ENCODE measurements at places on chromosomes 2 and 18.
A peak's percentile ranks its signal among the peaks of the same experiment; 100 is the strongest.

DNA sequence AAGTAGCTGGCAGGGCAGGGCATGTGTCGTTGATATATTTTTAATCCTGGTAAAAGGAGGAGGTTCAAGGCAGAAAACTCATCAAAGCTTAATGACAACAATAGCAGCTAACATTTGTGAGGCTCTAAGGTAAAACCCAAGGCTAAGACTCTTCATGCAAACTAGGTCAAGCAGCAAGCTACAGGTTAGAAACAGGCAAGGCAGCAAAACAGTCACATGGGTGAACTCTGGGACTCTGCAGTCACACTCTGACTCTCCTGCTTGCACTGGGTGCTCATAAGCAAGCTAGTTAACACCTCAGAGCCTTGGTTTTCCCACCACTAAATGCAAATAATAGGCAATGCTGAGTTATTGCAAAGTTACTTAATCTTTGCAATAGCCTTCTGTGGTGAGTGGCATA lies 7.9 kb downstream of the IL1RN start:
- DNase-seq: no peak

DNA sequence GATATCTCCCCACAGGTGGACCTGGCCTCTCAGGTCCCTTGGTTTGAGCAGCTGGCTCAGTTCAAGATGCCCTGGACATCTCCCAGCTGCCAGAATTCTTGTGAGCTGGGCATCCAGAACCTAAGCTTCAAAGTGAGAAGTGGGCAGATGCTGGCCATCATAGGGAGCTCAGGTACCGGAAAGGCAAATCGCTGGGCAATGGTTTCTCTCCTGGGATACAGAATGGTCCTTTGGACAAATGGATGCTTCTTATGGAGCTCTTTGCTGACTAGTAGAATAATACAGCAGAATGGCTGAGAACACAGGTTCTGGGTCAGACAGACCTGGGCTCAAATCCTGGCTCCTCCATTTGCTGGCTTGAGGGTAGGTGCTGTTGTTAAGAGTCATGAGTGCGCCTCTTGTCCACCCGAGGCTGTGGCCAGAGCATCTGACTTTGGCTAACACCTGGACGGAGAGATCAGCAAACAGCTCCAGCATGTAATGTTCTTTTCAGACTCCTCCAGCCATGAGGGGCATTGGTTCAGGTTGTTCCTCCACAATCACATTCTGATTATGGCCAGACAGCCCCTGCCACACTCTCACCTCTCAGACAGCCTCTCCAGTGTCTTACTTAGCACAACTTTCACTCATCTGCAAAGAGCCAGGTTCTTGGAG lies 7.5 kb downstream of the ABCG8 start:
- no peak for DNase-seq

GRCh38 chr18:58544616-58545337 lies 84.1 kb downstream of the ALPK2 start:
- DNase-seq: no peak

DNA sequence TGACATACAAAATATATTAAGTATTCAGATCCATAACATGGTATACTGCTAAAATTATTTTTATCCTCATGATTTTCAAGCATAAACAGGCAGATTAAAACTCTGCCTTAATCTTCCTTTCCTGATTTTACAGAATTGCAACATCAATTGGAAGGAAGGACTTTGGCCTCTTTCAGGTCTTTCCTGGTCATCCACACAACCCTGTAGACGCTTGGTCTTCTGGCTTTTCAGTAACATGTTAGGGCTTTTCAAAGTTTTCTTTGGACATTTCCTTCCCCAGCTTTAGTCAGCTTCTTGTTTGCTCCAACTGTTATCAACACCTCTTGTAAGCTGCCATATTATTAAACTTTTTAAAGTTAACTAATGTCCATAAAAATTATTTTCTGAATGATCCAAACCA lies 1364.9 kb upstream of the NRXN1 start:
- no peak for DNase-seq

DNA sequence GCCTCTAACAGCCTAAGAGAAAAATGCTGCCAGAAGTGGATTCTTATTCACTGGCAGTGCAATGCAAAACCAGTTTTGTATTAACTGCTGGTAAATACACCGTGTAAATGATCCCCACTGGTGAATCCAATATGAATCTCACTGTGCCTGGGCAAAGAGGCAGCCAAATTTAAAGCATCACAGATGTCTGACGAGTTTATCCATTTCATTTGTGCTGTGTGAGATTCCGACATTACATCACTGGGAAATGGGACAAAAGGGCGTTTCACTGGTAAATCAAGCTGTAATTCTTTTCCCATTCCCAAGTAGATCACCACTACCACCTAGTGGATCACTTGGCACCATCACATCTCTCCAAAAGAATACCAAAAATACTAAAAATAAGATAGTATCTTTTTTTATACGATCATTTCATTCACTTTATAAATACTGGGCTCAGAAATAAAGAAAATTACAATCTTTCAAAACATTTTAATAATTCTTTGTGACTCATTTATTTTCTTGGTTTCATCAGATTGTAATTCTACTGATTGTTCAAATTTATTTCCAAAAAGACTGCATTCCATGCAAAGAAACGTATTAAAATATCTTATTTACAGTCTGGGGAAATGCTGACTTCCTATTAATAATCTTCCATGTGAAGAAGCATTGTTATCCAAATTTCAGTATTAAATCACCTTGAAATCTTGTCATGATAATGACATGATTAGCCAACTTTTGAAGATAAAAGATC lies 125.6 kb downstream of the GRB14 start:
- no peak for DNase-seq

- DNase-seq: no peak
These were observed 222.3 kb downstream of the IKZF2 start for GRCh38 chr2:212929116-212929515.

DNA sequence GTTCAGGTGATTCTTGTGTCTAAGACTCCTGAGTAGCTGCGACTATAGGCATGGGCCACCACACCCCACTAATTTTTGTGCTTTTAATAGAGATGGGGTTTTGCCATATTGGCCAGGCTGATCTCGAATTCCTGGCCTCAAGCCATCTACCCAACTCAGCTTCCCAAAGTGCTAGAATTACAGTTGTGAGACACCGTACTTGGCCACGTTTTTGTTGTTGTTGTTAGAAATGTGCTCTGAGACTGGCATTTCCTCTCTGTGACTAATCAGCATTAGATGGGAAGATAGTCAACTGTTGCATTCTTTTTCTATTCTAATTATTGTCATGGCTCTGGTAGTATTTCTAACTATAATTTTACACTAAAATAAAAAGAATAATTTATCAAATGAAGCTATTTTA lies 191.7 kb downstream of the CAMKMT start:
- no peak for DNase-seq

DNA sequence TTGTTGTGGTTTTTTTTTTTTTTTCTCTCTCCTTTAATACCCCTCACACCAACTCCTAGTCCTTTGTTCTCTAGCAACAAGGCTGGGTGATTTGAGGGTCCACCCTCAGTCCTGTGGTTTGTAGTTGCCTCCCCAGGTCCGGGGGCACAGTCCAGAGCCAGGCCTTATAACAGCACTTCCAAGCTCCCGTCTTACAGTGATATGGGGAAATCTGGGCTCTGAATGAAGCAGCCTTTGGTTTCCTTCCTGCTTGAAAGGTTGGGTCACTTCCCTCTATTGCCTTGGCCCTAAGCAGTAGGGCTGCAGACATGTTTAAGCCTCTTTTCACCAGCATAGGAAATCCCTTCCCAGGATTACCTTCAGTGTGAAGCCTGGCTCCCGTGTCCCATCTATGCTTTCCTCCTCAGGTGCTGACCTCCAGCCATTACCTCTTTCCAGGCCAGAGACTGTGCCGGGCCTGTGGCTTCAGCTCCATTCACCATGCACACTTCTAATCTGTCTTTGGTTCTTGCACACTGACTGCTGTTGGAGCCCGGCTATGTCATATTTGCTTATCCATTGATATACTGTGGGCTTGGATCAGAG lies 21.2 kb upstream of the NTSR2 start:
- DNase-seq: no peak

DNA sequence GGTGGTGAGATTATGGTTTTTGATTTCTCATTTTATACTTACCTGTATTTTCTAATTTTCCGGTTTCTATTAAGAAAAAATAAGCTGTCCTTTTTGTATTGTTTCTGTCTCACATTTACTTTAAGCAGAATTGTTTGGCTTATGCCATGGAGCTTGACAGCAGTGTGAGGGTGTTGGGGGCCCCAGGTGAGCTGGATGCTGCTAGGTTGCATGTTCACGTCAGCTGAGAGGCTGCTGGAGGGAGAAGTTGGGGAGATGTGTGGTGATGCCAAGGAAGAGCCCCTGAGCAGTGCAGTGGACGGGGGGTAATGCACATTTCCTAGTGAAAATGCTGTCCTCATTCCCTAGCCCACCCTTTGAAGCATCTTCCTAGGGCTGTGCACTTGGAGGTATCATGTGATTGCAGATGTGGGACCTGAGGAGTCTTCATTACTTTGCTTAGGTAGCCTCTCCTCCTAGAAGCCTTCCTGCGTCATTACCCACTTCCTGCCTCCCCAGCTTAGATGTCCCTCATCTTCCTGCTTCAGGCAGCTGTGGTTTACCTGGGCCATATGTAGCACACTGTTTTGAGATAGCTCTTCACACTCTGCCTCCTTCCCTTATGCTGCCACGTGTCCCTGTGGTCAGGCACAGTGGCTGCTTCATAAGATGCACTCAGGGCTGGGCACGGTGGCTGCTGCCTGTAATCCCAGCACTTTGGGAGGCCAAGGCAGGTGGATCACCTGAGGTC lies 16.2 kb downstream of the ATG16L1 start:
- peak; percentile 26 for DNase-seq

GRCh38 chr18:23844991-23845680 lies 155.9 kb downstream of the LAMA3 start:
- DNase-seq: no peak

DNA sequence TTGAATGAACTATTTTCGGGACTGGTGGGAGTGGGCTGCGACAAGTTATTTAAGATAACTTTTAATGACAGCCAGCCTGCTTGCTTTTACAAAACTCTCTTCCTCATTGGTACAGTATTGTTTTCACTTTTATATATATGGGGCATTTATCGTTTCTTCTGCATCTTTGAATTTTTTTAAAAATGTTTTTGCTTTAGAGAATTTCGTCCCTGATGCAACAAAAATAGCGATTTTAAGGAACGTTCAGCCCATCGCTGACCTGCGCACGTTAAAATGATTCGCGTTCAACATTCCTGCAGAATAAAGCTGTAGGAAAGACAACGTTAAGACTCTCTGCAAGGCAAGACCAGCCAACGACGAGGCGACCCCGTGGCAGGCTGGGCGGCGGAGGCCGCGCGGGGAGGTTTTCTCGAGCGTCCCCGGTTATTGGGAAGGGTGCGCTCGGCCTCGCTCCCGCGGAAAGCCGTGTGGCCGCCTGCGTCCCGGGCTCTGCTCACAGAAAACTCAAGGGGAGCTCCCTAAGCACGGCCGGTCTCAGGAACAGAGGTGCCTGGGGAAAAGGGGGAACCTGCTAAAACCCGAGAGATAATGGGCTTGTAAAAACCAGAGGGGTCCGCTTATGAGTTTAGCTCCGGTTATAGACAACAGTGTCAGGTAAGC lies 3.0 kb downstream of the PAX8 start:
- DNase-seq: no peak

GRCh38 chr2:60530660-60531281 lies 22.7 kb downstream of the BCL11A start:
- no peak for DNase-seq

- no peak for DNase-seq
These were observed 323.9 kb downstream of the XIRP2 start for GRCh38 chr2:167212014-167212648.

DNA sequence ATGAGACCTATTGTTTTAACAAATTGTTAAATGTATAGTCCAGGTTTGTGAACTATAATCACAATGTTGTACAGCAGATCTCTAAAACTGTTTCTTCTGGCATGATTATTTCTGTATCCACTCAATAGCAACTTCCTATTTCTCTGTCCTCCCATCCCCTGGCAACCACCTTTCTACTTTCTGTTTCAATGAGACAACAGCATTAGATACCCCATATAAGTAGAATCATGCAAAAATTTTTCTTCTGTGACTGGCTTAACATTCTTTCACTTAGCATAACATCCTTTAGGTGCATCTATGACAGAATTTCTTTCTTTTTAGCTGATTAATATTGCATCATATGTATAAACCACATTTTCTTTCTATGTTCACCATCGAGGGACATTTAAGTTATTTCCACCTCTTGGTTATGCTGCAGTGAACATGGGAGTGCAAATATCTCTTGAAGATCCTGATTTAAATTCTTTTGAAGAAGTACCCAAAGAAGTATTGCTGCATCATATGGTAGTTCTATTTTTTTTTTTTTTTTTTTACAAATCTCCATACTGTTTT lies 713.5 kb downstream of the LRP1B start:
- no peak for DNase-seq

DNA sequence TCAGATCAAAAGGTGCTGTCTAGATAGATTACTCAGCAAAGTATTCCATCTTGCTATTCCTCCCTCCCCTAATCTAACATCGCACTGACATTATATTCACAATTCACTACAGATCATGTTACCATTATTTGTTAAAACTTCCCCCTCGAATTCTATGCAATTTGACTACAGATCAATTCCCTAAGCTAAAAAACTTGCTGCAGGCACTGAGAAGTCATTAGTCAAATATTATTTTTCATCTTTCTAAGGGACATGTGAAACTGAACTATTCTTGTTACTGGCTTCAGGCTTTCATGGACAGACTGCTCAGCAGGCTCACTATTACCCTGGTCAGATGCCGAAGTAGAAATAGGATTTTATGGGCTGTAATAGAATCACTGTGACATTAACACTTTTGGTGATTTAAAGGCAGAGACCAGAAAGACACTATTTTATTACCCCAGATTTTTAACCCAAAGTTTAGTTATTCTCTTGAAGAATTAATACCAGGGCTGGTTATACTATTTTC lies 15.1 kb downstream of the MYL1 start:
- no peak for DNase-seq

- DNase-seq: no peak
These were observed 17.2 kb downstream of the PLB1 start for GRCh38 chr2:28513097-28513496.

DNA sequence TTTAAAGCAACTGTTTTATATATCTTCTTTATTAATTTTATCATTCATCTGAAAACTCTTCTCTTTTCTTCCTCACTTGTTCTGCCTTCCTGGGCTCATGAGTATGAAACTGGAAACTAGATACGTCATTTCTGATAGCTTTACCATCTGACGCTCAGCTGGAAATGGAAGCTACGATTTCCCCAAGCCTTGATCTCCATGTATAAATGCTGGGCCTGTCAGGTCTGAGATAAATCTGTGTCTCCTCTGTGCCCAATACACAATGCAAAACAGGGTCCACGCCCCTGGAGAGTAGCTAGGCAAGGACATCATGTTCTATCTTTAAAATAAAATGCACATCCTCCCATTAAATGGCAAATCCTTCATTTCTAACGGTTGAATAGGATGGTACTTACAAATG lies 238.4 kb downstream of the AFF3 start:
- DNase-seq: no peak

DNA sequence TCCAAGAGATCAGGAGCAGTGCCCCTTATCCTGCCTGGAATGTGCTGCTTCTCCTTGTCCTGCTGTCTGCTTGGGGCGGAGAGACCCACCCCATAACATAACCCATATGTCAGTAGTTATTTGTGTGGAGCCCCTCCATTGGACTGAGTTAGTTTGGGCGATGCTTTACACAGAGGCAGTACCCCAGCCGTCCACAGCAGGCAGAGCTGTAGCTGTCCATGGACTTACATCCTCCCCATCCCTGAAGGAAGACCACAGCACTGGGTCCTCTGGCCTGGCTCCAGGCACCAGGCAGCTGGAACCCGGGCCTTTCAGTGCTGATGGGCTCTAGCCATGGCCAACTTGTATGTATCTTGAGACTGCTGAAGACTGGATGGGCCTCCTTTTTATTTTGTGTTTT lies 20.3 kb downstream of the GKN2 start:
- DNase-seq: no peak
